ENCODE measurements at places on chromosomes 1 and 21. TPM values are rescaled to one million over a fixed set of nuclear protein-coding genes. Genes with fewer than 3 reads are reported as not detected.

DNA sequence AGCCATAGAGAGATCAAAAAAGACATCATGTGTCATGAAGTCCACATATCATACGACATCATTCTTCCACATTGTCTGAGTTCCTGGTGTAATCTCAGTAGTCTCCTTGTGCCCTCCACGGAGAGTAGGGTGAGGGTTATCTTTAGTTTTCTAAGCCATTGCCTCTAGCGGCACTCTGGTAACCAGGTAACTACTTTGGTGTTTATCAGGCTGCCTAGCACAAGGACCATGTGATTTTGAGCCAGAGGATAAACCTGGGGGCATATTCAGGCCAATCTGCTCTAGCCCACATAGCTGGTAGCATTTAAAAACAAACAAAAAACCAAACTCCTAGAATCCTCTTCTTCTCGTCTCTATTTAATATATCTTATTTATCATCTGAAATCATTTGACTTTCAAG lies 147.4 kb downstream of the GDAP2 start:
- no peak for DNase-seq

Gene LYSMD1
- total RNA-seq, result 10.4 TPM

DNA sequence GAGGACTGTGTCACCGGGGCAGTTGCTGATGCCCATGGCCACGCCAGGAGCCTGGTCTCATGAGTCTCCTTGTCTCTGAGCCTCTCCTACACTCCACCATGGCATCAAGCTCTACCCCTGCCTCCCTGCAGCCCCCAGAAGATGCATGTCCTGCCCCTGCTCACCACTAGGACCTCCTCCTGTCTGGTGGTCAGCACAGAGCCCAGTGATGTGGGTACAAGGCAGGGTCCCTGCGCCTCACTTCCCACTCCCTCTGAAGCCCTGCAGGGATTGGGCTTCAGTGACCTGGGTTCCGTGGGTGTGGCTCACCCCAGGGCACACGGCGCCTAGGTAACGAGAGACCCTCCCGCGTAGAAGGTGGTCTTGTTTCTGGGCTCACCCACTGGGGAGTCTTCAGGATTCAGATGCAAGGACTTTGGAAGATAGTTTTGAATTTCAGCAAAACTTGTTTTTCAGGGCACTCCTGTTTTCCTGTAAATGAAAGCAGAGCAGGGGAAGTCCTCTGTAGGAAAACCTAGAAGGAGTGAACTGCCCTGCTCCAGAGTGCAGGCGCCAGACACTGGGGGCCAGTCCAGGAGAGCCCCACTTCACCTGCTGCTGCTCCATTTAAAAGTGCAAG lies 2.8 kb downstream of the COL18A1 start:
- DNase-seq, result no peak

- no peak for DNase-seq
Observed at GRCh38 chr1:58900396-58900795, 116.5 kb upstream of the JUN start.

GRCh38 chr1:10663678-10664035 lies 132.8 kb downstream of the CASZ1 start:
- DNase-seq, result peak; percentile 10

Gene SIM2
- 1.9 TPM for total RNA-seq

Gene NCSTN
- 60.2 TPM for total RNA-seq

DNA sequence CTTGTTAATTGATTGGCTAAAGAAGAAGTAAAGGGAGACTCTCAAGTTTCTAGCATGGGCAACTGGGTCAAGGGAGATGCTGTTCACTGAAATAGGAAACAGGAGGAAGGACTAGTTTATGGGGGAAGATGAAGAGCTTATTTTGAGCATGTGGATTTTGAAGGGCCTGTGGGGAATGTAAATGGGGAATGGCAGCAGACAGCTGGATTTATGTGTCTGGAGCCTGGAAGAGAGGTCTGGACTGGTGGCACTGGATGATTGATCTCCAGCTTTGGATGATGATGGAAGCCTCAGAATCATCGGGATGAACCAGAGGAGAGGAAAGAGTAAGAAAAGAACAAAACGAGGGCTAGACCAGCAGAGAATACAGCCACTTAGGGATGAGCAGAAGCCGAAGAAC lies 54.9 kb upstream of the ENAH start:
- no peak for DNase-seq

DNA sequence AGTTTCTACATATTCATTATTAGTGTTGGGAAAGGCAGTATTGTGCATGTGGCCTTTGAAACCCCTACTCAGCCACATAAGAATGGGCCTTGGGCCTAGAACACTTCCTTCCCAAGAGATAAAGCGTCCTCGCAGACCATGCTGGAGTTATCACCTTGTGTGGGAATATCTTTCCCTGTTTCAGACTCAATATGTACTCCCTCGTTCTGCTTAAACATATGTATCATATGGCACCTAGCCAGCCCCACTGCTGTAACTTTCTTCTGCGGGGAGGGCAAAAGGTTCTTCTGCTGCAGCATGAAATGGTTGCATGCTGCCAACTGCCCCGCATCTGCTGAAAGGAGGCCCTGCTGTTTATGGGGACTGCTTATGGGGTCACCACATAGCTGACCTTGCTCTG lies 92.0 kb downstream of the CRB1 start:
- peak; percentile 2 for DNase-seq
